ENCODE measurements at places on chromosomes 3 and 15.
A peak's percentile ranks its signal among the peaks of the same experiment; 100 is the strongest.

- no peak for DNase-seq
These were observed 35.9 kb downstream of the OXNAD1 start for GRCh38 chr3:16300881-16301359.

DNA sequence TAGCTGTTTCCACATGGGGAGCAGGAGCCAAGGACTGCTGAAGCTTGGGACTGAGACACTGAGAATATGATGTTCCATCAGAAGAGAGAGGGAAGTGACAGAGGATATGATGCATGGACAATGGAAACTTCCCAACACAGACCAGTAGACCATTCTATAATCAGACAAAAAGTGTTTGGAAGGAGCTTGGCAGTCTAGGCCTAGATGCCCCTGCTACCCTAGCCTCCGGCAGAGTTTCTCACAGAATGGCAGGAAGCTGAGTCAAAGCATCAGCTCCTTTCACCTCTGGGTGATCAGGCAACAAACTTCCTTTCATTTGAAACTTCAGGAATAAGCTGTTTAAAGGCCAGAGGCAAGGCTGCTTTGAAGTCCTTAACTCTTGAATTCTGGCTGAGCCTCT is 222.0 kb downstream of the NEK10 start:
- no peak for DNase-seq

DNA sequence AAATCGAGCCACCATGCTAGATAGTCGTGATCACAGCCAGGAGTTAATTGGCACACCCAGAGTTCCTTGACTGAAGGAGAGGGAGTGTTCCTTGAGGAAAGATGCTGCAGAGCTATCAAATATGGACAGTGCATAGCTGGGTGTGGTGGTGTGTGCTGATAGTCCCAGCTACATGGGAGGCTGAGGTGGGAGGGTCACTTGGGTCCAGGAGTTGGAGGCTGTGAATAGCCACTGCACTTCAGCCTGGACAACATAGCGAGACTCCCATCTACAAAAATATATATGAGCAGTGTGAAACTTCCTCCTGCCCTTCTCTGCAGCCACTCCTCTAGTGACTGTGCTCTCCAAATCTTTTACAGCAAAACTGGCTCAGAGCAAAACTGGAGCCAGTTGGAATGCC is 10.0 kb upstream of the USP13 start:
- no peak for DNase-seq

DNA sequence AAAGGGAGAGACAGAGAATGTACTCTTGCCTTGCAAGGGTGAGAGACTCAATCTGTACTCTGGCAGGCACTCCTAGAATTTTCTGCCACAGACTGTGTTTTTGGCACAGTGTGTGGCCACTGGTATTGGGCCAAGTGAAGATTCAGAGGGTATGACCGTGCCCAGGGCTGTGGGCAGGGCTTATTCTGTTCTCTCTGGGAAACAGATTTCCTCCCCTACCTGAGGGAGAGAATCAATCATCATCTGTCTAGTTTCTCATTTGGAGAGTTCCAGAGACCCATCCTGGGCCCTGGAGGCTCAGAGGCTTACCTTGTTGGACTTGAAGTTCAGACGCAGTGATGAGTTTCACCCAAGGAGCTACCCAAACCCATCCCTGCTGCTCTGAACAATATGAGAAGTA is 28.2 kb downstream of the CSTA start:
- peak; percentile 4 for DNase-seq

GRCh38 chr3:188315553-188315952 is 161.6 kb downstream of the LPP start:
- no peak for DNase-seq

DNA sequence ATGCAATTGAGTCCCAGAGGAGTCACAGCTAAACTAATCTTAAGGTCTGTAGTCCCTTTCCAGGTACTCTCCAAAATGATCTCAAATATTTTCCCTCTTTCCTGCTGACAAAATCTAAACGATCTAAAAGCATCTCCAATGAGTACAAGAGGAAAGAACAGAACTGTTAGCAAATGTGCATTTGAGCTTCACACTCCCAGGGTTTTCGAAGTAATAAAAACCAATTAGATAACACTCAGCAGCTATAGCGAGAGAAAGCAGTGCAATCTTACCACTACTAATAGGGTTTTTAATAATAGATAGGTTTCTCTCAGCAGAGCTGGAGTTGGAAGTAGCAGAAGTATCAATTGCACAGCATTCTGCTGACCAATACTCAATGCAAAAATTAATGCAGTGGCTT is 995.4 kb downstream of the TUSC7 start:
- DNase-seq, result no peak

GRCh38 chr3:108223928-108224327 is 1.7 kb upstream of the IFT57 start:
- DNase-seq, result no peak

GRCh38 chr15:40103864-40104271 is 4.8 kb downstream of the BMF start:
- peak; percentile 53 for DNase-seq

GRCh38 chr15:38905632-38906031 is 341.0 kb upstream of the RASGRP1 start:
- DNase-seq, result no peak

DNA sequence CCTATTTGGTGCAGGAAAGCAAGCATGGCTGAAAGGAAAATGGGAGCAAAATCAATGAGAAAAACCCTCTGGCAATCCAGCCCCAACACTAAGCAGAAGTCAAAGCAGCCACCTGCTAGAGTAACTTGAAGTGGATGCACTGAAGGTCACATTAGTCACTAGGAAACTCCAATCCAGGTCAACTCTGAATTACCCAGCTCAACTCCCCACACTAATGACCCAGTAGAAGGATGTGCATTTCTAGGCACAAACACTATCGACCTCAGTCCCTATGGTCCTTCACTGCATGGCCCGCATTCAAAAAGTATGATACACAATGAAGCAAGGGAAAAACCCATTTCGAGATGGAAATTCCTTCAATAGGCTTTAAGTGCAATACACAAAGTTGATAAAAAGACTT is 80.6 kb downstream of the RAD18 start:
- DNase-seq, result no peak

DNA sequence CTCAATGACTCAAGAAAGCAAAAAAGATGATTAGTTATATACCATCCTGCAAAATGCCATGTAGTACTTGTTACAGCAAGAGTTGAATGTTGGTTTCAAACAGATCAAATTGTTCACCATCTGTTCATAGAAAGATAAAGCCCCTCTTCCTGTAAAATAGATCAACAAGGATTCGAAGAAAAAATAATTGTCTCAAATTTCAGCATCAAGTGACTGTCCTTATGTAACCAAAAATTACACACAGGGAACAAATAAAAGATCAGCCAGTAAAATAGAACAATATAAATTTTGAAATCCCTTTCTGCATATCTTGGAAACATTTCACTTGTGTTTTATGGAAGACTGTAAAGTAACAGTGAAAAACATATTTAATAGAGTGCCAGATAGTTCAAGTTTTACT is 165.1 kb upstream of the STAC start:
- DNase-seq, result no peak

DNA sequence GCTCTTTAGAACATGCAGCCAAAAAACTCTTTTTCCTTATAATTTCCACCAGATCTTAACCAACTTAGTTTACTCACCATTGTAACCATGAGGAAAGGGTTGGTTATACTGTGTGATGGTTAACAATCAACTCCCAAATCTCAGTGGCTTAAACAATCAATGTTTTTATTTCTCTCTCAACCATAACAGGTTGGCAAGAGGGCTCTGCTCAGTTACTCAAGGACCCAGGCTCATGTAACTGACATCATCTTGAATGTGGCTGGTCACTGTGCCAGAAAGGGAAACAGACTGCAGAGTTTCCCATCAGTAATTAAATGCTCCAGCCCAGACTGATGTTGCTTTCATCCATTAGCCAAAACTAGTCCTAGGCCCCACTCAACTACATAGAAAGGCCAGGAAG is 69.0 kb downstream of the ANKRD28 start:
- peak; percentile 34 for DNase-seq

DNA sequence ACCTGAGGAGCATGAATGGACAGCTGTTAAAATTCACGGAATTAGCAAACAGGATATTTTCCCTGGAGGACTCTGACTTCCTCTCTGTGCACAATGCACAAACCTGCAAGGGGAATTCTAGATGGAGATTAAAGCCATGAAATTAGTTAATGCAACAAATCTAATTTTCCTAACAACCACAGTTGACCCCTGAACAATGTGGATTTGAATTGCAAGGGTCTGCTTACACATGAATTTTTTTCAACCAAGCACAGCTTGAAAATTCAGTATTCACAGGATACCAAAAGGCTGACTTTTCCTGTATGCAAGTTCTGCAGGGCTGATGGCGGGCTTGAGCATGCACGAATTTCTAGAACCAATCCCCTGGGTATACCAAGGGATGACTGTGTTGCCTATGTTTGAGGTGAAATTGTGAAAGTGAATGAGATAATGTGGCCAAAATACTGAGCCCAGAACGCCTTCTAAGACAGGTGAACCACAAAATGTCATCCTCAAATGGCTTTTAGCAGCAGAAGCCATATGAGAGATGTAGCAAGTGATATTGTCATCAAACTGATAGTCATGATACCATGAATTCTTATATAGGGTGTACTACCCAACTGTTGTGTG is 52.5 kb downstream of the COL8A1 start:
- no peak for DNase-seq

DNA sequence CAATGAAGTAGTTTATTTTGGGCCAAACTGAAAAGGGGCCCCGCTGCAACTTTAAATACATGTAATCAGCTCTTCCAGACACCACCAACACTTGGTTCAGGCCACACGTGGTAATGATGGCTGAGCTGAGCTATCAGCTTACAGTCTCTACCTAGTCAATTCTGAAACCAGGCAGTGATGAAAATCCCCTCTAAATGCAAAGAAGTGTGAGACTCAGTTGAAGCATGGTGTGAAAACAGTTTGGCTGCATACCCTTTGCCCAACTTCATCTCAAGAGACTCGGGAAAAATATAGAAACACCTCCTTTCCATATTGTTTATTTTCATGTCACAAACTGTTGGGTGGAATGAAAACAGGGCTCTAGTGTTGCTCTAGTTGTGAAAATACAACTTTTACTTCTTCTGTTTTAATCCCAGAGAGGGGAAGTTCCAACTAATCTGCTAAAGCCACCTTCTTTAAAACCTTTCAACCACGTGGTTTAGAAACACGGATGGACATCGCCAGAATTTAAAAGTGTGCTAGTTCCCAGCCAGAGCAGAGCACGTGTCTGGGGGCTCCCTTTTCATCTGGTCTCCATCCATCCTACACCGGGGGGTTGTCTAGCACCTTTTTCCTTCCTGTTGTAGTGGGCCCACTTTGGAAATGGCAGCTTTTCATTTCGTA is 229.1 kb downstream of the EPHB1 start:
- no peak for DNase-seq

GRCh38 chr15:83476066-83476465 is 28.9 kb downstream of the SH3GL3 start:
- DNase-seq, result no peak

DNA sequence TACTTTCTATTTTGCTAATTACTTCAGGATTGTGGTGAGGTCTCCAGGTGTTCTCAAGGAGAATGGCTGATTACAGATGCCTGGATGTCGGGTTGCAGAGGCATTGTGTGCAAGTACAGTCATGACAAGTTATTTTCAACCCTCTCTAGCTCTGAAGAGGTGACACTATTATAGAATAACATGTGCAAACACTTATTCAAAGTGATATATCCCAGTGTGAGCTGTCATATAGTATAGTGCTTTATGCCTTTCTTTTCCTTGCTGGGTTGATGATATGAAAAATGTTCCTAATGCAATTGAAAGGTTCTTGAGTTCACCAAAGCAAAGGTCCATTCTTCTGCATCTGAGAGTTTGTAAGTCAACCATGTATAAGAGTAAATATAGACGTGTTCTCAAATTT is 167.2 kb downstream of the SPATA16 start:
- no peak for DNase-seq

DNA sequence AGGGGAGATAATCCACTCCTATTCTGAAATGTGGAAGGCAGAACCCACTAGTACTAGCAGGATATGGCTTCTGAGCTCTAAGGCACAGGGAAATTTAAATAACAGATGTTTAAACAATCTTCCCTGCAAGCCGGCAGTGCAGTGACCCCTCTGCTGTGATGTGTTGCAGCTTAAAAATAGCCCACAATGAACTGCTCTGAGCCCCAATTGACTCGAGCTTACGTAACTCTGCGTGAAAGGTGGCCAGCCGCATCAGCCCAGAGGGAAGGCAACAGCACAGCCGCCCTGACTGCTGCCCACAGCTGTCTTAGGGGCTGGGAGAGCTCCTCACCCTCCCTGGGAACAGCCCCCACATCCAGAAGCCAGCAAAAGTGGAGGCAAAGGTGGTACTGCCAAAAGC is 12.5 kb upstream of the CAMKV start:
- DNase-seq, result no peak

- DNase-seq, result peak; percentile 41
These were observed 8.5 kb downstream of the TMEM212 start for GRCh38 chr3:171851660-171852058.

- no peak for DNase-seq
These were observed 172.6 kb downstream of the TBC1D2B start for GRCh38 chr15:77904901-77905300.

DNA sequence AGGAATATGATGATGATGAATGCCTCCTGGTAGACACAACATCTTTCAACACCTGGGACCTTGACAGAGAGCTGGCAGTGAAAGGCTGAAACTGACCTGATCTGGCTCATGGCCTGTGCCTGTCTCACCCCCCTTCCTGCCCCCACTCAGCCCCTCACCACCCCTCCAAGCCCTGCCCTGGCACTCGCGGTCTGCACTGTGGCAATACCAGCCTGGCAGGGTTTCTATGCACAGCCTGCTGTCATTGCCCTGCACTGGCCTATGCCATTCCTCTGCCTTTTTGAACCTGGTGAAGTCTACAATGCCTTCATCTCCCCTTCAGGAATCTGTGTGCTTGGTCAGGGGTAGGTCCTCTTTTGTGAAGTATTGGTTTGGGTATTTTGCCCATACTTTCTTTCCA is 56.5 kb downstream of the ACAD9 start:
- no peak for DNase-seq

DNA sequence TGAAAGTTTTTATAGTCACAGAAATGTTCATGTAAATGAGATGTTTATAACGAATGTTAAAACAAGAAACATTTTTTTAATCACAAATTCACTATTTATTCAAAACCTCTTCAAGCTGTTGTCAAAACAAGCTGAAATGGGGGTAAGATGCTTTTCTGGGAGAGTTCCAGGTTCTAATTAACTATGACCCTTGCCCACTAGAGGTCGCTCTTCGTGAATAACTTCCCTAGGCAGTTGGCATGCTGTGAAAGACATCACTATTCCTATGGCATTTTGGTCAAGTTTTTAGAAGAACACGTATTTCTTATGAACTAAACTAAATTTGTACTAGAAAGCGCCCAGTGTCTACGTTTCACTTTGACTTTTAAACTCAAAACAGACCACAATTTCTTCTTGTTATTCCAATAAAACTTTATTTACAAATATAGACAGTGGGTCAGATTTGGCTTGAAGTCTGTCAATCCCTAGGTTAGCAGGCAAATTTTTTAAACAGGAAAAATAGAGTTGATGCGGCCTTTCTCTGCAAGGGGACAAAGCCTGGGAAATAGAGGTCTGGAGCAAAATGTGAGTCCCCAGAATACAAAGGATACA is 62.8 kb upstream of the CMTM8 start:
- peak; percentile 75 for DNase-seq

- DNase-seq, result no peak
These were observed 405.9 kb upstream of the TBL1XR1 start for GRCh38 chr3:177603148-177603603.

- peak; percentile 48 for DNase-seq
These were observed 4.3 kb downstream of the ISL2 start for GRCh38 chr15:76340803-76341365.

GRCh38 chr15:55133972-55134371 is 62.8 kb downstream of the RSL24D1 start:
- DNase-seq, result no peak

GRCh38 chr3:172546628-172547214 is 23.5 kb upstream of the TNFSF10 start:
- no peak for DNase-seq

Measured in astrocyte of the hippocampus (primary cell).